ENCODE measurements at places on chromosomes 6 and 20. TPM values are rescaled to one million over a fixed set of nuclear protein-coding genes. Genes with fewer than 3 reads are reported as not detected.
A peak's percentile ranks its signal among the peaks of the same experiment; 100 is the strongest.

The CFAP61 gene
- total RNA-seq, result not detected

The C4B gene
- 2.9 TPM for total RNA-seq

The SULF2 gene
- 1.2 TPM for total RNA-seq

The SDC4 gene
- total RNA-seq, result 185 TPM

- no peak for DNase-seq
Observed at GRCh38 chr6:4925580-4925979, 78.3 kb downstream of the RPP40 start.

GRCh38 chr6:149043476-149044130, 273.9 kb upstream of the TAB2 start:
- peak; percentile 72 for DNase-seq

DNA sequence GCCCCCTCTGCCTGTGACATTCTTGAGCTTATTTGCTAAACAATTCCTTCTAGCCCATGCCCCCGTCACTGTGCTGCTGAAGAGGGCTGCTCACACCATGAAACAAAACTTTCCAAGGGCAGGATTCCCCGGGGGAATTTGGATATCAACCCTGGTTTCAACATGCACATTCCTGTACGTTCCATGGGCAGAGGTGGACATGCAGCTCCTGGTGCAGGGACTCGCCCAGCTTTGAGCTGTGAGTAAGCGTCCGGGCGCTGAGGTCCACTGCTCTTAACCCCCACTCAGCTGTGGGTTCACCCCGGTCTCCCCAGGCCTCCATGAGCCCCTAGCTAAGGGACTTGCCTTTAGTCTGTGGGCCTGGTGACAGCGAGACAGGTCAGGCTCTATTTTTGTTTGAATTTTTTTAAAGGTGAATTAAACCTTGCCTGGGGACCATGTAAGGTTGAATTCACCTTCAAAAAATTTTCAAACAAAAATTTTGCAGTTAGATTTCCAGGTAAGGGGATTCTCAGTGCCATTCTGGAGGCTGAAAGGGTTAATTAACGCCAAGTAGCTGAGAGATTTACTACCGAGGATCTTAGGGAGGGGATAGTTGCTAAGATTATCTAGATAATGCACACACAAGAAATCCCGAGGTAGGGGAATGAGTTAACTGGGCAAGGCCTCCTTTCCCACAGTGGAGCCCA, 70.3 kb upstream of the SLC22A23 start:
- DNase-seq, result no peak

The IL17A gene
- not detected for total RNA-seq

GRCh38 chr6:84897988-84898594, 133.7 kb upstream of the TBX18 start:
- peak; percentile 10 for DNase-seq

The ZBTB12 gene
- 4.6 TPM for total RNA-seq

- no peak for DNase-seq
Observed at GRCh38 chr6:103027271-103027931, 1633.9 kb downstream of the GRIK2 start.

- DNase-seq, result no peak
Observed at GRCh38 chr6:157953580-157954091, 28.0 kb upstream of the SYNJ2 start.

The AHCY gene
- 154 TPM for total RNA-seq

DNA sequence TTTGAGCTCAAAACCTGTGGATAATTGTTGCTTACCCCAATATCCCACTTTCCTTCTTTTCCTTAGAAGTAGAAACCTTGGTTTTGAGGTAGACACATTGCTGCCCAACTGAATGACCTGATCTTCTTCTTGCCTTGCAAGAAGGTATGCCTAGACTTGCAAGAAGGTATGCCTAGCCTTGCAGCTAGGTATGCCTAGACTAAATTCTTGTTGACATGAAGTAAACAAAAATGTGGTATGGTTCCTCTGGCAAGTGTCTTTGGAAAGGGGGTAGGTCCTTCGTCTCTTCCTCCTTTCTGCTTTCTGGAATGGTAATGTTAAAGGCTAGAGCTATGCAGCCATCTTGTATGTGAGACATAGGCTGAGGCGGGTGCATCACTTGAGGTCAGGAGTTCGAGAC, 129.2 kb downstream of the GMPR start:
- DNase-seq, result no peak

DNA sequence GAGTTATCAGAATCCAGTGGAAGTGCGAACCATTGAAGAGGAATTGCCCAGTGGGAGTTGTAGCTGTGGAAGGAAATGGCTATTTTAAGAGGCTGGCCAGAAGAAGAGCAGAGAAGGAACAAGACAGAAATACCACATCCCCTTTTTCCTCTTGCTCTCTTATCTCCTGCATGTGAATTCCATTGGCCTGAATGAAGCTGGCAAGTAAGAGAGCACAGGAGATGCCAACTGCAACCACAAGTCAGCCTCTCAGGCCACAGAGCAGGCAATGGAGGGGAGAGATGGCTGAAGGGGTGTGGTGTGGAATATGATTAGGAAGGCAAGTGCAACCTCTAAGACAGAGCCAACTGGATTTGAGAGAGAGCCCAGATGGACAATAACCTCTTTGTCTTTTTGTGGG, 362.7 kb upstream of the IMPG1 start:
- no peak for DNase-seq

The FILIP1 gene
- not detected for total RNA-seq

The MAFB gene
- 1.2 TPM for total RNA-seq

The SH3BGRL2 gene
- total RNA-seq, result 0.07 TPM

The C20orf144 gene
- 0.26 TPM for total RNA-seq

The GRM1 gene
- total RNA-seq, result not detected

GRCh38 chr6:22886650-22887581, 317.6 kb downstream of the HDGFL1 start:
- DNase-seq, result no peak

The ZFP64 gene
- total RNA-seq, result 12.8 TPM

The PDRG1 gene
- 18.2 TPM for total RNA-seq

- DNase-seq, result no peak
Observed at GRCh38 chr6:138539876-138540275, 40.6 kb upstream of the NHSL1 start.

GRCh38 chr6:25582101-25582500, 69.9 kb upstream of the SCGN start:
- DNase-seq, result no peak

The GRIK2 gene
- not detected for total RNA-seq
